ENCODE measurements at places on chromosomes 7 and 10.

DNA sequence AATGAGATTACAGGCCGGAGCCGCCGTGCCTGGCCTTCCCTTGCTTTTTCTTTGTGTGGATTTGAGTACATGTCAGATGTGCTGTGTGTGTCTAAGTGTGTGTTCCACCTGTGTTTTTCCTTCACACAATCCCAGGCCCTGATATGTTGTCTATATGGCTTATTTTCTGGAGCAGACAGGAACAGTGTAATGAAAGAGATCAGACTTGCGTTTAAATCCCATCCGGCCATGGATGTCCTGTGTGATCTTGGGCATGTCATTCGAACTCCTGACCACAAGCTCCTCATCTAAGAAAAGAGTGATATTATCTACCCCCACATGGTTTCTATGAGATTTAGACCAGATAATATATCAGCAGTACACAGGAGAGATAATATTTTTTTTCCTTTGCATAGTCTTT lies 37.2 kb downstream of the APBB1IP start:
- DNase-seq: no peak

DNA sequence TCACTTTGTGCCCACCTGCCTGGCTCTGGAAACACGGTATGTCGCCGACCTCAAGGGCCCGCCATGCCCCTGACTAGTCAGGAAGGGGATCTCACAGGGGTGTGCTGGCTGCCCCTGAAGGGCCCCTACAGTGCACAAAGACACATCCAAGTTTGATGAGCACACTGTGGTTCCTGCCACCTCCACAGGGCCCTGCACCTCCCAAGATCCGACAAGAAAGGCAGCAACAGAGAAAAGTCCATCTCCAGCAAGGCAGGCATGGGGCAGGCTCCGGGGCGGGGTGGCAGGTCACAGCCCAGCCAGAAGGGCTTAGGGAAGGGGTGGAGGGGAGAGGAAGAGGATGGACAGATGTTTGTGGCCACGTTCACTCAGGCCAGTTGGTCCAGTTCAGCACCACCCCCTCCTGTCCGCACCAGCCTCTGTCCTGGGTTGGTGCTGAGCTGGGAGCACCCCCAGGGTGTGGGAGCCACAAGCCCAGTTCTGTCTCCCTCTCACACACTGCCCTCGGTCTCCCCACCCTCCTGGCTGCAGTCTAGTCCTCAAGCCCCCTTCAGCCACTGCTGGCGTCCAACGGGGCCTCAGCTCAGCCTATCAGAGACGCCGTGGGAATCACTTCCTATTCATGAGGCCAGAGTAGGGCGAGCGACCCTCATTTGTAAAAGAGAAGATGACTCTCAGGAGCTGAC lies 11.5 kb downstream of the DRGX start:
- no peak for DNase-seq

DNA sequence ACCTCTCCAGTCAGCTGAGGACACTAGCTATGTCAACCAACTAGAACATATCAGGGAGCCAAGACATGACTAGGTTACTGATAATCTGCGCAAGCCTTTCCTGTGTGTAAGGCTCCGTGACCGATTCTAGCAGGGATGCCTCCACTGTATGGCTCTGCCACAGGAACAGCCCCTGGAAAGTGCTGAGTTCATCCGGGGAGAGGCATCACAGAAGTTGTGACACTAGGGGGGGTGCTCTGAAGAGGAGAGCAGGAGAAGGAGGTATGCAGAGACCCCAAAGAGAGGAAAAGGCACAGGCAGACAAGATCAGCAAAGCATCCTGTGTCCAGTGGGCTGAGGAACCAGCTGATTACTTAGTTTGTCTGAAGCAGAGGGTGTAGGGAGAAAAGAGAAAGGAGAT lies 13.5 kb downstream of the UPP1 start:
- DNase-seq: no peak

DNA sequence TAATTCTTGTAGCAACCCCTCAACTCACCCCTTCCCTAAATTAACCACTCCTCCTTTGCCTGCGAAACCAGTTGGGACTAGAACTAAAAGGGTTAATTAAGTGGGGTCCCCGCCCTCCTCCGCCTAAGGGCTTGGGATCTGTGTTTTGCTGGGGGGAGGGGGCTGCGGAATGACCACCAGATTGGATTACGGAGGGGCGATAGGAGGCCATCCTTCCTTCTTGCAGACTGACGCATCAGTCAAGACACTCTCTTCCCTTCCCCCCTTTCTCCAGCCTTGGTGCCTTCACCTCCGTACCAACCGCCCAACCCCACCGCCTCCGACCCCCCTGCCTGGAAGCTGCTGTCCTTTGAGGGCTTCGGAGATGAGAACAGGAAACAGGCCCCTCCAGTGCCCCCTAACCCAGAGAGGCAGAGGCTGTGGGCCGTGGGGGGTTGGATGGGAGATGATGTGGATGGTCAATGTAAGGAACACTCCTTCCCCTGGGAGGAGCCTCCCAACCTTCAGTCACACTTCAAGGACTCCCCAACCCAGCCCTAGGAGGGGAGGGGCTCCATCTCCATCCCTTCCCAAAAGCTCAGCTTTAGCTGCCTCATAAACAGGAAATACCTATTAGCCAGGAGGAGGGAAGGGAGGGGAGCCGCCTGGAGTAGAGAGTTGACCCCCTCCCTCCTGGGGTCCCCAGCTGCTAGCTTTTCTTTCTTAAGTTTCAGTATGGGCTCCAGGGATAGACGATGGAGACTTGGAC lies 997 bp upstream of the LDB1 start:
- DNase-seq: no peak

DNA sequence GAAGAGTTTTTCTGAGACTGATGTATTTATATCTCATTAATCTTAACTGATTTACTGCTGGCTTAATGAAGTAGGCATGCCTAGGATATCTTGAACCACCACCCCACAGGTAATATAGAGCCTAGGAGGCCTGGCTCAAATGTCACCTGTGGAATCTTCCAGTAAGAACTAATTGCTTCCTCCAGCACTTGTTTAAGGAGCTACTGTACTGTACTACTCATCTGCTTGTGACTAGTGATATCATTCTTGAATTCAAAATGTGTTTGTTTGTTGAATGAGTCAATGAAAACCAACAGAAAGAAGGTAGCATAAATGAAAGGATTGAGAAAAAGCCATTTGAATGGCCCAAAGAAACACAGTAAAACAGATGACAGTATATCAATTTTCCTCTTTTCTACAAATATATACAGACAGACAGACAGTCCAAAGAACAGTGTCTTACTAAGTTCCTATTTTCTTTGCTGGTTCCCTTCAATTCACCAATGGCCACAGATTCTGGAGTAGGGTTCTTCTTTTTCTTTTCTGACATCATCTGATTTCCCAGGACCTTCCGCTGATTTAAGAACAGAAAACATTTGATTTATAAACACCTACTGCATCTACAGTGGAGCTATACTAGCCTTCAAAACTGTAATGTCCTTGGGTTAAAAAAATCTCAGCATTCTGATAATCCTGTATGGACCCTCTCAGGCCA lies 43.7 kb upstream of the SLIT1 start:
- DNase-seq: no peak

DNA sequence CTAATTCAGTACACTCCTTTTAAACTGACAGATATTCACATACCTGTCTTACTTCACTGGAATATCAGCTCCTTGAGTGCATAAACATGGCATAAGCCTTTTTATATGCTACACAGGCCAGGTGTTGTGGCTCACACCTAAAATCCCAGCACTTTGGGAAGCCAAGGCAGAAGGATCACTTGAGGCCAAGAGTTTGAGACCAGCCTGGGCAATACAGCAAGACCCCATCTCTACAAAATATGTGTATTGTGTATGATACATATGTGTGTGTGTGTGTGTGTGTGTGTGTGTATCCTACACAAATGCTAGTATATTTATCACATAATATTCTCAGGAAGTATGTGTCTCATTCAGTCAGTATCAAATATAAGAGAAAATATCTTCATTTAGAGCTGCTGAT lies 45.3 kb downstream of the DNAJC12 start:
- DNase-seq: no peak

GRCh38 chr7:37390114-37390513 lies 58.5 kb downstream of the ELMO1 start:
- no peak for DNase-seq

DNA sequence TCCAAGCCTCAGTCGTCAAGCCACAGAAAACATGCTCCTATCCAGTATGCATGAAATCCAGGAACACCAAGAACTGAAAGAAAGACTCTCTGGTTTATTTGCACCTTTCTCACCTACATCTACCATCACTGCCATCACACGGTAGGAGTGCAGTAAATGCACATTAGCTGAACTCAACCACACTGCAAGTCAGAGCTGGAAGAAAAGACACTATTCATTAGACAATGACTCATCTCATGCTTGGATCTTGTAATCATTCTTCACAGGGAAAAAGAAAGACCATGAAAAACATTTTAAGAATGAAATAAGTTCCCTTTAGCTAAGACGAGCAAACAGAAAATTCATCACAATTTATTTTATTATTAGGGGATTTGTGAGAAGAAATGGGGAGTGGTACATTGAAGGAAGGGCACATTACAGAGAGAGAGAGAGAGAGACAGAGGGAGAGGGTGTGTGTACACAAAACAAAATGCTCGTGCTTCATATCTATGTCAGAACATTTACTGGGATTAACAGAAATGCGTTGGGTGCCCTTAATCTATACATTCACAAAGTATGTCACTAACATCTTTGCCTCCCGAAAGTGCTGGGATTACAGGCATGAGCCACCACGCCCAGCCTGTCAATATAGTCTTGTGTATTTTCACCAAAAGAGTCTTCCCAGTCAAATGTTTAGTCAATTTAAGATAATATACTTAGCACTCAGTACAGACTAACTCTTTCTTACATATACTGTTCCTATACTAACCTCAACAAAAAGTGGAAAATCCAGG lies 324.9 kb downstream of the PARD3 start:
- DNase-seq: peak; percentile 60

GRCh38 chr7:70215491-70215890 lies 617.2 kb downstream of the AUTS2 start:
- DNase-seq: no peak

GRCh38 chr7:112752576-112752975 lies 37.6 kb downstream of the TMEM168 start:
- DNase-seq: no peak

DNA sequence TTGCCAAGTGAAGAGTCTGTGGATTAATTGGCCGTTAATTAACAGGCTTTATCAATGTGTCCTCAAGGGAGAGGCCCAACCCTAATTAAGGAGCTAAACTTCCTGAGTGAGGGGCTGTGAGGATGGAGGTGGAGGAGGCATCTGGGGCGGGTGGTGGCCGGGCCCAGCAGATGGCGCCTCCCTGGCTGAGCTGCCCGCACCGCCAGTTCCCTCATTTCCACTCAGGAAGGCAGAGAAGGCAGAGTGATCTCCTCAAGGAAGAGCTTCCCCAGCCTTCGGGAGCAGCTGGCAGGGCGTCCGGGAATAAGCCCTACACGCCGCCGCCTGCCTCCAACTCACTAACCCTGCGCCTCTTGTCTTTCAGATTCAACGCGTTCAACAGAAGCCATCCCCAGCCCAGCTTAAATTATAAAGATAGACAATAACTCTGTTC lies 112.2 kb downstream of the CYTH3 start:
- peak; percentile 32 for DNase-seq

- no peak for DNase-seq
Measured at GRCh38 chr10:114061148-114061547, 17.5 kb downstream of the ADRB1 start.

- no peak for DNase-seq
Measured at GRCh38 chr10:59099481-59099880, 77.0 kb upstream of the PHYHIPL start.

DNA sequence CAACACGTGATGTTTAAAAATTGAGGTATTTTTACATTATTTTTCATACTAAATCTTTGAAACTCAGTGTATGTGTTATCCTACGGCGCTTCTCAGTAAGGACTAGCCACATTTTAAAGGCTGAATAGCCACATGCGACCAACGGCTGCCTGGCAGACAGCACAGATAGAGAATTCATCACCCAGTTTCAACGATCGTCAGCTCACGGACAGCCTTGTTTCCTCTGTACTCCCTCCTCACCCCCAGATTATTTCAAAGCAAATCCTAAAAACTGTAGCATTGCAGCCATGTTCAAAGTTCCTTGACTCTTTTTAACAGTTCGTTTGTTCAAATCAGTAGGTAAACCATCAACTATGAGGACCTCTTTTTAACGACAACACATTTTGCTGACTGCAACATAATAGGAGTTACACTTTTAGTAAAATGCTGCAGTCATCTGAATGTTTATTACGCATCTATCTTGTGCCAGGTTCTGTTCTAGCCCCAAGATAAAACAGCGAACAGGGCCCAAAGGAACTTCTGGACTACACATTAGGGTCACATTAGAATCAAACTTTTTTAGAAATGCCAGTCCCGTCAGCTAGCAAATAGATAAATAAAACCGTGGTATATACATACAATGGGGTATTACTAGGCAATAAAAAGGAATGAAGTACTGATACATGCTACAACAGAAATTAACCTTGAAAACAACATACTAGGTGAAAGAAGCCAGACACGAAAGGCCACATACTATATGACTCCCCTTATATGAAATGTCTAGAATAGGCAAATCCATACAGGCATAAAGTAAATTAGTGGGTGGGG lies 5.7 kb downstream of the OSBPL3 start:
- DNase-seq: no peak

DNA sequence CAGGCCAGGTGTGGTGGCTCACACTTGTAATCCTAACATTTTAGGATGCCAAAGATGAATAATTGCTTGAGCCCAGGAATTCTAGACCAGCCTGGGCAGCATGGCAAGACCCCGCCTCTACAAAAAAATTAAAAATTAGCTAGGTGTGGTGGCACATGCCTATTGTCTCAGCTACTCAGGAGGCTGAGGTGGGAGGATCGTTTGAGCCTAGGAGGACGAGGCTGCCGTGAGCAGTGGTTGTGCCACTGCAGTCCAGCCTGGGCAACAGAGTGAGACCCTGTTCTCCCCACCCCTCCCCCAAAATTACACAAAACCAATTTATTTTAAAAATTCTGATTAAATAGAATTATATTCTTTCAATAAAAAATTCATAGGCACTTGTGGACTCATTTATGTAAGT lies 39.0 kb downstream of the ABCB1 start:
- no peak for DNase-seq

DNA sequence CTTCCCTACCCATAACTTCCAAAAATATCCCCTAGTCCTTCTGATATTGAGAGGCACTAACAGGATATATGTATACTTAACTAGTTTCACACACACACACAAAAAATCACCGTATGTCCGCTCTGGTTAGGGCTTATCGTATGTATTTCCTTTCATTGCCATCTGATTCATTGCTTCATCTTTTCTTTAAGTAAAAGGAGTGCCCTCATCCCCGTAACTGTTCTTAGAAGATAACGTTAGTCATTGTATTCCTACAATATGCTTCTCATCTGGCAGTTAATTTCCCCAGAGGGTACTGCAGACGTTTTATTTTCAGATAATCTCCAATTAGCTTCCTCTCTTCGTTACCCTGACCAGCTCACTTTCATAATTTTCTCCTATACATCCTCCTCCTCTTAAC lies 37.3 kb downstream of the NRCAM start:
- no peak for DNase-seq

DNA sequence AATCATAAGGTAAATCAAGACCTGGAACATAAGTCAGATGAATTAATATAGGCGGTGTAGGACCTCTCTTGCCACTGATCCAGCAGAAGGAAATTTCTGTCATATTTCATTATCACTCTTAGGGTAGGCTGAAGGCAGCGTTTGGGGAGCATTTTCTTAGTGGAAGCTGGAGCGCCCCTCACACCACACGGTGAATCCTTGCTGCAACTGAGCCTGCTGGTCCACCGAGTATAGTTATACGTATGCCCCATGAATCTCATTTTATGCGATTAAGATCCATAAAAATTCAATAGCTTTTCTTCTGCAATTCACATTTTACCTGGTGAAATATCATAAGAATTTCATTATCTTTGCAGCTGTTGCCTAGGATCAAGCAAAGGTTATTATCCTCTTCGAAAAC lies 19.6 kb downstream of the EBF3 start:
- DNase-seq: no peak

All from astrocyte of the cerebellum (primary cell).